ENCODE measurements at places on chromosomes 6 and 20.

GRCh38 chr6:81940451-81940985 lies 188.0 kb upstream of the TENT5A start:
- DNase-seq = no peak

DNA sequence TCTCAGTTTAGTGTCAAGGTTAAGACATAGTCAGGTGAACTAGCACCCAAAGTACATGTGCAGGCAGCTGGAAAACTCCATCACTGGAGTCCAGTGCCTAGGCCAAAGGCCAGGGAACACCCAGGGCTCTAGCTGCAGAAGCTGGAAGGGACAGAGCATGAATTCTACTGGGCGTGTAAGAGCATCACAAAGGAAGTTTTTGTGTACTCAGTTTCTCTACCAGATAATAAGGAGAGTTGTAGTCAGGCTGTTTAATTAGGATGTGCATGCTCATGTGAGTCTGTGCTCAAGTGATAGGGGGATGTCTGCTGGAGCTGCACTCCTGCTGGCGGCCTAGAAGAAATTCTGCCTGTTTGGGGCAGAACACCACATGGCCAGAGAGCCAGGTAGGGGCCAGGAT lies 8.1 kb downstream of the L3MBTL1 start:
- DNase-seq = no peak

DNA sequence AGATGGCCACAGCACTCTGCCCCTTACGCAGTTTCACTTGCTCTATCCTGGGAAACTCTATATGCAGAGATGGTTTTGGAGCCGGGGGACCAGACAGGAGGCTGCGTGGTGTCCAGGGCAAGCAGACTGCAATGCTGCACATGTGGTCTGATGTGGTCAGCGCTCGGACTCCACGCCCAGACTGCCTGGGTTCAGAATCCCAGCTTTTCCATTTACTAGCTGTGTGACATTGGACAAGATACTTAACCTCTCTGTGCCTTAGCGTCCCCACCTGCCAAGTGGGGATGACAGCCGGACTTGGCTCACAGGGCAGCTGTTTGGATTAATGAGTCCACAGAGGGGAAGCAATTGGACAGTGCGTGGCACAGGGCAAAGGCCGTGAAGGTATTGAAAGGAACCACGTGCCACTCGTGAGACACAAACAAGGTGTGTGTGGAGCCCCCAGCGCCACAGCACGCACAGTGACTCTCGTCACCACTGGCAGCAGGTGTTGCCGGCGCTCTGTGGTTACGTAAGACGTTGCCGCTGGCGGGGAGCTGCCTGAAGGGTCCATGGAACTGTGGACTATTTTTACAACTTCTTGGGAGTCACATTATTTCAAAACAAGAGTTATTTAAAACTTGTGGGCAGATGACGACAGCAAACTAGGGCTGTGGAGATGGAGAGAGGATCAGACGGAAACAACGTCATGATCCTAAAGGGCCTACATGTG lies 201.4 kb downstream of the PREX1 start:
- peak; percentile 40 for DNase-seq

DNA sequence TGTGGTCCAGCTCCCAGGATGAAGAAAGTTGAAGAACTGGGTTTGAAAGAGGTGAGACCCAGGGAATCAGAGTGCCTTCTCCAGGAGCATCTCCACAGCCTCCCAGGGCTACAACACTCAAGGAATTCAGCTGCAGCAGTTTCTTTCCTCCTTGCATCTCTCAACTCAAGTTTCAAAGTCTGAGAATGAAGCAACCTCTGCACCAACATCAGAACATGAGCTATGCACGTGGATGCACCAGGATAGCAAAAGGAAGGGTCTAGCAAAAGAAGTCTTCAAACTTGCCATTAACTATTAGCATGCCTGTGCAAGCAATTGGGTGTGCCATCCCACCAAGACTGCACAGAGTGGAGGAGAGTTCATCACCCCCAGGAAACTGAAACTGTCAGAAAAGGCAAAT lies 193.9 kb downstream of the OTOR start:
- no peak for DNase-seq

DNA sequence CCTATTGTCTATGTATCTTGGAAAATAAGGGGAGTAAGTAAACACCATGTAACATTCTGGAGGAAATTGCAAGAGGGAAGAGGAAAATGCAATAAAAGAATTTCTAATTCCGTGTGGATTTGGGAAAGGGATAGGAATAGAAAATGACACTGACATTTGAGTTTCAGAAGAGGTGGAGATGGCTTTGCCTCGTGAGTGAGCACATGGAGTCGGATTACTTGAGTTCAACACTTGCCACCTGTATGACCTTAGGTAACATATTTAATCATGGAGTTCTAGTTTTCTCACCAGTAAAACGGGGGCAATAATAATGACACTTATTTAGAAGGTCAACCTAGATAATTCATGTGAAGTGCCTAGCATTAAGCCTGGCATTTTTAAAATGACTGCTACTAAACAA lies 10.8 kb upstream of the PBOV1 start:
- no peak for DNase-seq

DNA sequence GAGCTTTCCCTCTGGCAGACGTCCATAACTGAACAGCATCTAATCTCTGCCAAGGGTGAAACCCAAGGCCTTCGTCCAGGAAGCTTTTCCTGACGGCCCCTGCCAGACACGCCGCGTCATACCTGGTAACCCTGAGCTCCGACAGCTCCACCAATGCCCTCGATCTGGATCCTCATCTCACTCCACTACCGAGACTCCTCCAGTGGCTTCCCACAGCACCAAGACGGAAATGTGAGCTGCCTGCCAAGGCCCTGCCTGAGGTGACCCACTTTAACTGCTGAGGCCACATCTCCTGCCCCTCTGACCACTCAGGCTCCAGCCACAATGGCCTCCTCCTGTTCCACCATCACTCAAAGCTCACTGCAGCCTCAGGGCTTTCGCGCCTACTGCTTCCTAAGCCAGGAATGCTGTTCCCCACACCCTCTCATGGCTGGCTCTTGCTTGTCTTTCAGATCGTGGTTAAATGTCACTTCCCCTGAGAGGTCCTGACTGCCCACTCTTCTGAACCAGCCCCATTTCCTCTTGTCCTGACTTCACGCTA lies 143.2 kb downstream of the PREX1 start:
- no peak for DNase-seq

- DNase-seq = no peak
These were observed 28.2 kb upstream of the NOP56 start for GRCh38 chr20:2624190-2624589.

GRCh38 chr6:7916959-7917358 lies 6.4 kb upstream of the TXNDC5 start:
- DNase-seq = no peak

DNA sequence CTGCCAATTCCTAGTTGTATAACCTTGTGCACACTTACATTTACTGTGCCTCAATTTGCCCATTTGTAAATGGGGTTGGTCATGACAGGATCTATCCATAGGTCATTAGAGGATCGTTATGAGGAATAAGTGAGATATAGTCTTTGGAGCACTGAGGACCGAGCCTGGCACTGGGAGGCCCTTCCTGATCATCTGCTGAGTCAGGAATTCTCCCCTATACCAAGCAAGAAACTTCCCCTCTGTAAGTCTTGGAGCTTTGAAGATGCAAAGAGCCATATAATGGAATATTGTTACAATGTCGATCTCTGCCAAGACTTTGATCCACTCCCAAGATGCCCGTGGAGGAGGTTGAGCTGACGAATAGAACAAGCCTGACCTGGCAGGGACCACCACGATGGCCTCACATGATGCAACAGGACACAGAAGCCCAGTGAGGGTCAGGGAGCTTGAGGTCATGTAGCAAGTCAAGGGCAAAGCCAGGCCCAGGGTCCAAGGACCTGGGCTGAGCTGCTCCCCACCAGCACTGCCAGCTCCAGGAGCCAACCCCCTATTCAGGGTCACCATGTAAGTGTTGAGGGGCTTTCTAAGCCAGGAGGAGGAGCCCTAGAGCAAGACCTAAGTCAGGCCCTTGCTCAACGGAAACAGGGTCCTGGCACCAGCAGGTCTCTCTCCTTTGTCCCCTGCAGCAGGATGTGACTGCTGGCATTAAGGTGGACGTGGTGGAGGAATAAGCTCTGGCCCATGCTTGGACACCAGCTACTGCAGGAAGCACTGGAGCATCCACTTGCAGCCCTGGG lies 16.7 kb downstream of the PDRG1 start:
- DNase-seq = no peak

Measured in activated naive CD8-positive, alpha-beta T cell treated with anti-CD3 and anti-CD28 coated beads for 36 hours (primary cell).